ENCODE measurements at places on chromosomes 7 and 10.

DNA sequence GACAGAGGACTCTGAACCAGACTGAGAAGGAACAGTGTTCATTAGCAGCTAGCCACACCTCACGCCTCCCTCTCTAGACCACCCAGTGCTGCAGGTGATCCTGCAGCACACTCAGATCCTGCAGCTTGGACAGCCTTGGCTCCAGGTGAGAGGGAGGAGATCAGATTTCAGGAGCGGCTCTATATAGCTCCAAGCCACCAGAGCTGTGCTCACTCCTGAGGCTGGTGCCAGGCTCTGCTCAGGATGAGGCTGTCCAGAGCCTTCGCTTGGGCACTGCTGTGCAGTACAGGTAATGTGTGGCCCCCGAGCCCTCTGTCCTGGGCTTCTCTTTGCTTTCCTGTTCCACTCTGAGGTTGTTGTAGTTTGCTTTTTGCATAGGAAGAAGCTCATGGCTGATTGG is 42.4 kb downstream of the C10orf120 start:
- DNase-seq = no peak

DNA sequence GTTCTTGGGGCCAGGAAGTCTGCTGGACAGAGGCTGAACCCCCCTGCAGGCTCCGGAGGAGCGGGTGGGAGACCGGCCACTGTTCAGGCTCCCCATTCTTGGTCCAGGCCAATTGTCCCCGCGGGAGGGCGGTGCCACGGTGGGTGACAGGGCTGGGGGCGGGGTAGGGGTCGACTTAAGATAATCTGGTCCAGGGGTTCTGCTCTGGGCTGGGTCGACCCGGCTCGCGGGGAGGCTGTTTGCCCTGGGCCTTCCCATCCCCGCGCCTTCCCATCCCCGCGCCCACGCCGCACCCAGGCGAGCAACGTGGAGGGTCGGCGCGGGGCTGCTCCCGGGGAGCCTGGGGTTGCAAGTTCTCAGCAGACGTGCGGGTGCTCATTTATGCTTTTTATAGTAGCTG is 7.3 kb upstream of the GLRX3 start:
- DNase-seq = no peak

- no peak for DNase-seq
Observed at GRCh38 chr7:99860281-99861127, 16.3 kb downstream of the OR2AE1 start.

GRCh38 chr7:95614442-95614940 is 18.2 kb upstream of the PDK4 start:
- no peak for DNase-seq

DNA sequence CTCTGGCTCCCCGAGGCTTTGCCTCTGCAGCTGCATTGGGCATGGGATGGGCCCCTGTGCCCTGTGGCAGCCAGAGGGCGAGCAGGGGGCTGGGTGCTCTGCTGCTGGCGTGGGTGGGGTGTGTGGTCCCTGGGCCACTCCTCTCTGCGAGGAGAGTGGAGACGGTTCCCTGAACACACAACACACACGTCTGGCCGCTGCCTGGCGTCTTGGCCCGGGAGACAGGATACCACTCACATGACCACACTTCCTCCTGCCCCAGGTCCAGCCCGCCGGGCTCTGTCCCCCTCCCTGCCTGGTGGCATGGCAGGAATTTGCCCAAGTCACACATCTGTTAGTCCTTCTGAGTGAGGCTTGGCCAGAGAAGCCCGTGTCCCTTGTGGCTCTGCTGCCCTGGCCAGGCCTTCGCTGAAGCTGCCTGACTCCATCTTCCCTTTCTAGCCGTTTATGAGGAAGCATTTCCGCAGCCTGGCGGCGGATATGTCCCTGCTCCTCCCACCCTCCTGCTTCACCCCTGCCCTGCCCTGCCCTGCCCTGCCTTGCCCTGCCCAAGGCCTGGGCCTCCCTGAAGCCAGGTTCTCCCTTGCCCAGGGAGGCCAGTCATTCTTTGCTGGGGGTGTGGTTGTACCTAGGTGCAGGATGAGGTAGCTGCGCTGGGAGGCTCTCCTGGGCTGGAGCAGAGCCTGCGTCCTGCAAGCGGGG is 3.0 kb downstream of the BRI3 start:
- no peak for DNase-seq

- DNase-seq = peak; percentile 55
Observed at GRCh38 chr10:75379212-75379724, 22.3 kb downstream of the ZNF503 start.

- no peak for DNase-seq
Observed at GRCh38 chr7:127091620-127092019, 161.1 kb downstream of the GRM8 start.

GRCh38 chr10:119849031-119849789 is 23.4 kb downstream of the MCMBP start:
- DNase-seq = no peak

DNA sequence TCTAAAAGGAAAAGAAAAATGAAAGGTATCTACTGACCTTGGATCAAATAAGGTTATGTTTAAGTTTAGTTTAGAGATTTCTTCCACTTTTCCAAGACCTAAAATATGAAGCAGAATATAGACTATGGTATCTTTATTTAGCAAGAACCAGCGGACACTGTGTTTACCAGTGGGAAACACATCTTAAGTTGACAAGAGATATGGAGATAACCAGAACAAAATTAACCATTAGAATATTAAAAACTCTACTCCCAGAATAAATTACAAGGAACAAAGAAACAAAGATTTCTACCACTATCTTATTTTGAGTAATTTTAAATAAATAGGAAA is 86.9 kb downstream of the IMMP2L start:
- DNase-seq = no peak

GRCh38 chr10:91797048-91797690 is 1.1 kb upstream of the TNKS2 start:
- DNase-seq = no peak

- DNase-seq = no peak
Observed at GRCh38 chr10:118569241-118569881, 26.1 kb downstream of the PRLHR start.

DNA sequence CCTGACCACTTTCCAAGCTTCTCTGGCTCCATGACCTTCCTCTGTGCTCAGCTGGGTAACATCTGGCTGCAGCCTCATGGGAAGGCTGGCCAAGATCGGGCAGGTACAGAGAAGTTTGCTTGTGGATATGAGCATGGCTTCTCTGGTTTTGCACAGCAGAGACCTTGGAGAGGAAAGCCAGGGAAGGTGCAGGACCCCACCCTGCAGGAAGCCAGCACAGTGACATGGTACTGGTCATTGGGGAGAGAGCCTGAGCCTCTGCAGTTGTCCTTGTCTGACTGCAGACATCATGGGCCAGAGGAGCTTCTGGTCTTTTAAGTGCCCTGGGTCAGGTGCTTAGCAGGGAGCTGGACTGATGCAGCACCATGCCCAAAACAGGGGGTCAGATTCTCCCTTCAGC is 70.6 kb upstream of the LEP start:
- DNase-seq = no peak

DNA sequence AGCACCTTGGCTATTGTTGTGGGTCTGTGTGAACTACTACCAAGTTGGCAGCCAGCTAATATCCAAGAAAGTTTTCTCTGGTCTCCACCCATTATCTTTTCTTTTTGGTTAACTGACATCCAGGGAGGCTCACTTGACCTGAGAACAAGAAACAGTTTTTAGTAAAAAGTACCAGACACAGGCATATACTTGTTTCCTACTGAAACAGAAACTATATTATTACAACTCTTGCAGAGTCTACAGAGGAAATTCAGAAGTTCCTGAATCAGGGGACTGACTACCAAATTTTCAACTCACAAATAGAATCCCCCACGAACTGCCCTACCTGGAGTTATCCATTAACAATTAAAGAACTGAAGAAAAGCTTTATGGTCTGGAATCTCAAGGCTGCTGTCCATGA is 168.9 kb downstream of the KCND2 start:
- DNase-seq = no peak

- DNase-seq = no peak
Observed at GRCh38 chr10:100631192-100631591, 95.4 kb downstream of the HIF1AN start.

GRCh38 chr10:33743429-33743857 is 409.0 kb upstream of the NRP1 start:
- DNase-seq = no peak

DNA sequence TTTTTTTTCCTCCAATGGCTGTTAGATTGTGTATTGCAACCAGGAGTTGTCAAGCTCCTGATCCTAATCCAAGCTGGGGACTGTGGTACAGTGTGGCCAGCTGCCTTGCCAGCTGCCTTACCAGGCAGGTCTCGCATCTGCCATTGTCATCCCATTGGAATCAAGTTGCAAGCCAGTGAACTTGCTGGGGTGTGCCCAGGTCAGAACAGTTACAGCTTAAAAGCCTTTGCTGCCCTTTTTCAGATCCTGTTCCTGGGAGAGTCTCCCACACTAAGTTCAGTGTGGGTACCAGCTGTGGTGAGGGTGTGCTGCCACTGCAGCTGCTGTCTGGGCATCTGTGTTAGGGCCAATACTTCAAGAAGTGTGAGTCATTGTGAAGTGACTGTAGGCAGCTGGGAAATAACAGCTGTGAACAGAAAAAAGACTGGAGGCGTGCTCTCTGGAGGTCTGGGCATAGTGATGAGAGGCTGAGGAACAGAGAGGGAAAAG is 72.8 kb downstream of the CCNY start:
- no peak for DNase-seq

DNA sequence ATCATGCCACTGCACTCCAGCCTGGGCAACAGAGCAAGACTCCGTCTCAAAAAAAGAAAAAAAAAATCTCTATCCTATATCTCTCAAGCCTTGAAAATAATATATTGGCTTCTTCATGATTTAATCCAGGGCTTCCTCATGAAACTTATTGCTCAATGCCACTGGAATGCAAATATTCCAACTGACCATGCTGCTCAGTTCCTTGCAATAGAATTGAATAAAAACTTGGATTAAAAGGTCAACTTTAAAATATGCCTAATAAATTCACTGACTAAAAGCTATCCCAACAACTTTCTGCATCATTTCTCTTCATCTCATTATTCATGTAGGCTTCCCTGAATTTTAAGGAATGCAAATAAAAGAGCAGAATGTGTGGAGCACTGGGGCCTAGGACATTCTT is 42.1 kb upstream of the NOBOX start:
- DNase-seq = no peak

DNA sequence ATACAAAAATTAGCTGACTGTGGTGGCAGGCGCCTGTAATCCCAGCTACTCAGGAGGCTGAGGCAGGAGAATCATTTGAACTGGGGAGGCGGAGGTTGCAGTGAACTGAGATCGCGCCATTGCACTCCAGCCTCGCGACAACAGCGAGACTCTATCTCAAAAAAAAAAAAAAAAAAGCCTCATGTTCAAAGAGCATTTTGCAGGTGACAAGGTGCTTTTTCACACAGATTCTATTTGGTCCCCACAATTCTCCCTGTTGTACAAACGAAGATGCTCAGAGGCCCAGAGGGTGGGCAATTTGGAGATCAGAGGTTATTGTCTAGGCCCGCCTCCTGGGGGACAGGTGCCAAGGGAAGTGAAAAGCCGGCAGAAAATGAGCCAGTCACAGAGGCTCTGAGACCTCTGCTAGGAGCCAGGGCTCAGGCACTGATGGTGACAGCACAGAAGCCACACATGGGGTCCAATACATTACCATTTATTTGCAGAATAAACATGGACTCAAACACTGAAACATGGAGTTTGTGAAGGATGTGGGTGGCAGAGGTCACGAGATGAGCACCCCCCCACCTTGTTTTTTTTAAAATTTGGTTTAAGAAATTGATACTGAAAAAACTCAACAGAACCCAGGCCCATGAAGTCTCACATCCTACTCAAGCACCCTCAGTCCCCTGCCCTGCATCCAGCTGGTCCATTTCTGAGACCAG is 882 bp upstream of the GAL3ST4 start:
- DNase-seq = no peak

DNA sequence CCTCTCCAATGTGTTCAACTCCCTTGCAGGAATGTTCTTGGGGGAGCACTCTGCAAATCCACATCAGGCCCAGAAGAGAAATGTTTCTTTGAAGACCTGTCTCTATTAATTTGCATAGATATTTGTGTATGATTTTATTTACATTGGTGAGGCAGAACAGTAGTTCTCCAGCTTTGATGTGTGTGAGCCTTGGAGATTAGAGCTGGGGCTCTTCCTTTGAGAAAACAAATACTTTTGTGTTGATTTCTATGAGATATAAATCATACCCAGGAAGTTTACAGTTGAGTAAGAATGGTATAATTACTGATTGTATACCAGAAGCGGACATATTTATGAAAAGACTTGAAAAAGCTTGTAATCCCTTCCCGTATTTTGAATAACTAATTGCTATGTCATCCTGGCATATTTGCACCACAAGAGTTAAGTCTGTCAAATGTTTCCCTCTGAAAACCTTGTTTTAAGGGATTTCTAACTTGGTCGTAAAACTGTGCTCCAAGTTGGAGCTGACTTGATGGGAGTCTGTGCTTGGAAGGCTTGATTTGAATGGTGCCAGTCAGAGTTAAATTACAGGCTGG is 468.5 kb downstream of the LRMDA start:
- no peak for DNase-seq

GRCh38 chr7:87036985-87037384 is 22.5 kb downstream of the ELAPOR2 start:
- no peak for DNase-seq

GRCh38 chr7:94378356-94378755 is 16.3 kb upstream of the COL1A2 start:
- no peak for DNase-seq

GRCh38 chr7:37320848-37321468 is 127.7 kb downstream of the ELMO1 start:
- DNase-seq = no peak

- no peak for DNase-seq
Observed at GRCh38 chr10:76540786-76541185, 1096.8 kb downstream of the KCNMA1 start.

DNA sequence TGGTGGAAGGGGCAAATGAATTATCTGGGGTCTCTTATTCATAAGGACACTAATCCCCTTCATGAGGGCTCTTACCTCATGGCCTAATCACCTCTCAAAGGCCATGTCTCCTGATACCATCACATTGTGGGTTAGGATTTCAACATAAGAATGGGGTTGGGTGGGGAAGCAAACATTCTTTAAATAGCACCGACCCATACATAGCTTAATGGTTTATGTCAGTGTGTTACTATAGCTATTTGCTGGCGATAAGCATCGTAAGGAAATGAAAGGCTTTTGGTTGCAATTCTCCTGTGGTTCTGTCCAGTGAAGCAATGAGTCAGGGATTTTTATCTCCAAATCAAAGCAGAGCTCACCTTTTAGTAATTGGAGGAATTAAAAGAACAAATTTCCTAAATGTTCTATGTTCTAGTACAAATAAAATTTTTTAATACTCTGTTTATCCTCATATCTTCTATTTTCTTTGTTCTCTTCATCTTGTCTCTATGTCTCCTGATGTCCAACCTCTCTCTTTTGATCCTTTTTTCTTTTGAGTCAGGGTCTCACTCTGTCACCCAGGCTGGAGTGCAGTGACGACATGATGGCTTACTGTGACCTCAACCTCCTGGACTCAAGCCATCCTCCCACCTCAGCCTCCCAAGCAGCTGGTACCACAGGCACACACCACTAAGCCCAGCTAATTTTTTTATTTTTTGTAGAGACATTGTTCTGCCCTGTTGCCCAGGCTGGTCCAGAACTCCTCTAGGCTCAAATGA is 57.0 kb upstream of the GLCCI1 start:
- DNase-seq = no peak
